ENCODE measurements at places on chromosomes 2 and 18.

- no peak for DNase-seq
Observed at GRCh38 chr2:583666-584065, 93.5 kb downstream of the TMEM18 start.

- no peak for DNase-seq
Observed at GRCh38 chr2:62704654-62705006, 883 bp upstream of the EHBP1 start.

DNA sequence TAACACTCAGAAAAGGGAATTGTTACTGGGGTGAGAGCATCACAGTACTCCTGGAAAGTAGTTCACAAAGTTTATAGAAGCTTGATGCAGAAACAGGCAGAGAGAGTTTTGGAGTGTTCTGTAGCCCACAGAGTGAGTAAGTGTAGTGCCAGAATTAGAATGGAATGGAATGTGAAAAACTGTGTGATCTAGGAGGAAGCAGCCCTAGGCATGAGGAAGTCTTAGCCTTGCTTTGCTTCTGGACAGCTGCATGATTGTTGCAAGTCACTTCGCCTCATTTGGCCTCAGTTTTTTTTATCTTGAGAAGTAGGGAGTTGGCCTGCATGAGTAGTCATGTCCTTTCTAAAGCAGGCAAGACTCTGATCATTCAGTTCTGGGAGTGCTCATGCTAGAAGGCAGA, 10.9 kb downstream of the SERPINB12 start:
- peak; percentile 61 for DNase-seq

GRCh38 chr2:135030826-135031225, 16.4 kb downstream of the MAP3K19 start:
- DNase-seq: no peak

GRCh38 chr2:147027436-147027835, 817.4 kb upstream of the ACVR2A start:
- DNase-seq: no peak

GRCh38 chr2:41521211-41521610, 526.6 kb upstream of the PKDCC start:
- DNase-seq: no peak

- no peak for DNase-seq
Observed at GRCh38 chr2:160389875-160390274, 103.7 kb downstream of the RBMS1 start.

- DNase-seq: no peak
Observed at GRCh38 chr2:49053156-49053555, 101.2 kb downstream of the FSHR start.

- no peak for DNase-seq
Observed at GRCh38 chr2:61044636-61045035, 21.0 kb upstream of the SANBR start.

DNA sequence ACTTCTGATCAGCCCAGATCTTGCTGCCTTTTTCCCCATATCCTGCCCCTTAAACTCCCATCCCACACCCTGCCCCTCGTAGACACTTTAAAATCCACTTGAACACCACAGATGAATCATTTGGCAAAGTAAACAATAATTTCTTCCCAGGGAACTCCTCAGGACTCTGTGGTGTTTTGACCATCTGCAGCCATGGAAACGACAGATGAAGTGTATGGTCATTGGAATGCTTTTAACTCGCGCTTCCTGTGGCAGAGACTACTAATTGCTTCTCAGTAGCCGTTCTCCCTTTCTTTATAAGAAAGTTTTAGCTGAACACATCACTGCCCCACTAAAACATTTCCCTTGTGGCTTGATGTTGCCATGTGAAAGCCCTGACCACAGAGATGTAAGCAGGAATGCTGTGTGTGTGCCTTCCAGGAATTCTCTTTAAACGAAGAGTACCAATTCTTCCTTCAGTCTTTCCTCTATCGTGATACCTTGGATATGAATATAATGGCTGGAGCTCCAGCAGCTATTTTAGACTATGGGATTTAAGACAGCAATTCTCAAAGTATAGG, 92.7 kb upstream of the PARD3B start:
- DNase-seq: peak; percentile 76

- no peak for DNase-seq
Observed at GRCh38 chr2:30647752-30648457, 159.3 kb downstream of the CAPN13 start.

DNA sequence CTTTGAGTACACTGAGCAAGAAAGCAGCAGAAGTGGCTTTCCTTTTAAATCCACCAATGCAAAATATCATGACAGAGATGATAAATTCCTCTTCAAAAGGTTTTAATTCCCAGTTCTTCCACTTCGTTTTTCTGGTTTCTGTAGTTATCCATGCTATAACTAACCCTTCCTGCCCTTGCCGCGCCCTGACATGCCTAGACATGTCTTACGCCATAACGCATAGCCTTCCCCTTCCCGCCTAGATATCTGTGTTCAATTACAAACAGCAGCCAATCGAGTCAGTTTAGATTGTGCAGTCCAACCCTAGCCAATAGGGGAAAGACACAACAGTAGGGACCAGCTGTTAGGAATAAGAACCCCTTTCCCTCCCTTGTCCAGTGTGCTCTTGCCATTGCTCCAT, 16.1 kb downstream of the PRPF40A start:
- peak; percentile 1 for DNase-seq

DNA sequence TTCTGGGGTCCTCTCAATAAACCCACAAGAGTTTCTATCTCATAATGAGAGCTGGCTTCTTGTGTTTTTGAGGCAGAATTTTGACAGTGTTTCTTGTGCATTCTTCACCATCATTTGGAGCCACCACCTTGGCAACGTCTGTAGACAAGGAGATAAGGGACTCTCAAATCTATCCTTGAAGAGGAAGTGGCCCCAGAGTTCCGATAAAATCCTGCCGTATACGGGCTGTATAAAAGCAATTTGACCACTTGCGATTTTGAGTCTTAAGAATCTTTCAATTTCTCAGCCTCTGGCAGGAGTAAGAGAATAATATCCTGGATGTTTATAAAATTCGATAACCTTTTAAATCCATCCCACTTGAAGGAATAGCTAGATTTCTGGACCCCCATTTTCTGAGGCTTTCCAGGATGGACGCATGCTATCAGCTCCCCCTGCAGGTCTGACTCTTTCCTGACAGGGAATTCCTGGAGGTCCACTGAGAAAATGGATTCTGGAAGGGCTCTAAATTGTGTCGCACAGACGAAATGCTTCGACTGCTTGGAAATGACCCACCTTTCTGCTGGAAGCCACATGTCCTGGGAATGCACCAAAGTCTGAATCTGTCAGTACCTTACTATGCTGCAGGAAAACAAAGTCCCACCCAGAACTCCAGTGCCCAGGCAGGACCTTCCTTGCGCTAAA, 54.1 kb downstream of the E2F6 start:
- DNase-seq: peak; percentile 44

- peak; percentile 80 for DNase-seq
Observed at GRCh38 chr2:120586507-120587278, 149.0 kb upstream of the GLI2 start.

GRCh38 chr18:45713239-45713638, 10.7 kb upstream of the SLC14A1 start:
- no peak for DNase-seq

GRCh38 chr18:12086249-12086648, 7.4 kb upstream of the ANKRD62 start:
- DNase-seq: no peak

GRCh38 chr18:21868770-21869169, 128.2 kb downstream of the MIB1 start:
- DNase-seq: no peak

DNA sequence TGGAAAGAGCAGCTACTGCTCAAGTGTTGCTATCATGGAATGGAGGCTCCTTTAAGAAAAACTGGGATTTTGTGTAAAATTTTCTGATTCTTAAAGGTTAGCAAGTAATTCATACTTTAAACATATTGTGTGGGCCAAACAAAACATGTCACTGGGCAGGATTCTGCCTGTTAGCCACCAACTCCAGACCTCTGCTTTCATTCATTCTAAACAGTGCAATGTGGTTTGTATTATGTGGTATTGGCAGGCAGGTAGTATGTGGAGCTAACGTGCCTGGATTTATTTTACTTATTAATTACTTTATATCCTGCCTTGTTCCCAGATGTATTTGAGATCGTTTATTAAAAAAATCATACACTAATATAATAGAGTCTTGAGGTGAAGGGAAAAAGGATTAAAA, 1521.3 kb upstream of the ACVR2A start:
- DNase-seq: no peak

GRCh38 chr18:23693846-23694245, 4.6 kb downstream of the LAMA3 start:
- DNase-seq: peak; percentile 65

GRCh38 chr2:182649316-182649715, 66.7 kb upstream of the DNAJC10 start:
- DNase-seq: peak; percentile 75

GRCh38 chr2:212831671-212832199, 293.1 kb upstream of the ERBB4 start:
- no peak for DNase-seq

GRCh38 chr2:168608796-168609195, 152.7 kb downstream of the CERS6 start:
- no peak for DNase-seq

DNA sequence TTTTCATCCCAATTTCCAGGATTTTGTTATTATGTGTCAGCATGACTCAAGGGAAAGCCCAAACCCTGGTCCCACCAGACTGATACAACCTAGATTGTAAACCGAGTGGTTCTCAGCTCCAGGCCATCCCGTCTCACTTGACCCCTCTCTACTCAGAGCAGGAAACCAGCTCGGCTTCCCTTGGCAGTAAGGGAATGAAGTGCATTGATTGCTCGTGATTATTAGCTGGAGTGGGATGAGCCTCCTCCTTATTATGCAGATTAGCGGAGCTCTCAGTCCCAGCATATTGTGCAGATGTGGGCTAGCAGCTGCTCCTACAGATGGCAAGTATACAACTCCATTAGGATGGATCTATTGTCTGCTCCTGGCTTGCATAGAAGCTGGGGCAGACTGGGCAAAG, 167.6 kb downstream of the LNPK start:
- DNase-seq: peak; percentile 72

DNA sequence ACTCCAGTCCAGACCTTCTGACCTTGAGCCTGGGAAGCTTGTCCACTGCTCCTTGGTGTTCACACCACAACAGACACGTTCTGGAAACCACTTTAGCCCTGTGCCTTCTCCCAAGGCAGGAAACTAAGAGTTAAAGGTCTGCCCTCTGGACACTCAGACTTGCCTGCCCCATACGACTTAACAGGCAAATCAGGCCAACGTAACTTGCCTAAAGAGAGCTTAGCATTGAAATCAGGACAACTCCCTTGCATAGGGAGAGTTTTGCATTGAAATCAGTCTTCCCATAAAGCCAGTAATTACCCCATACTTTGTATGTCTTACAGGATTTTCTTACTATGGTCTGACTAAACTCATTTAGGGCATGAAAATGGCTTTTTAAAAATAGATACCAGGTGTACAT, 18.5 kb downstream of the NFE2L2 start:
- DNase-seq: no peak

- DNase-seq: peak; percentile 1
Observed at GRCh38 chr2:222651718-222652418, 4.0 kb downstream of the FARSB start.

DNA sequence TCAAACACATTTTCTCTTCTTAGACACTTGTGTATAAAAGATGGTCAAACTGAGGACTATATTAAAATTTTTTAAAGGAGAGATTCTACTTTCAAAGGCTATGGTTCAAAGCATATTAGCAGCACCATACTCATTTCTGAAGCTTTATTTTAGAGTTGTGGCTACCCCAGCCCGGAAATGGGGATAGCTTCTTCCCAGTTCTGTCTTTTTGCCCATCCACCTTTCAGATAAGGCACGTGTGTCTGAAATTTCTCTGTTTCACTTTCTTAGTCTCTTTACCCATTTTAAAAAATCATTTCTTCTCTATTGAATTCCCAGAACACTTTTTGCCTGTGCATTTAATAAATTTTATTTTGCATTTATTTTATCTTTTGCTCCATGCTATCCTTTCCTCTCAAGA, 431.5 kb downstream of the RNF144A start:
- DNase-seq: no peak

GRCh38 chr2:237858294-237859081, 935 bp upstream of the RAMP1 start:
- peak; percentile 75 for DNase-seq

DNA sequence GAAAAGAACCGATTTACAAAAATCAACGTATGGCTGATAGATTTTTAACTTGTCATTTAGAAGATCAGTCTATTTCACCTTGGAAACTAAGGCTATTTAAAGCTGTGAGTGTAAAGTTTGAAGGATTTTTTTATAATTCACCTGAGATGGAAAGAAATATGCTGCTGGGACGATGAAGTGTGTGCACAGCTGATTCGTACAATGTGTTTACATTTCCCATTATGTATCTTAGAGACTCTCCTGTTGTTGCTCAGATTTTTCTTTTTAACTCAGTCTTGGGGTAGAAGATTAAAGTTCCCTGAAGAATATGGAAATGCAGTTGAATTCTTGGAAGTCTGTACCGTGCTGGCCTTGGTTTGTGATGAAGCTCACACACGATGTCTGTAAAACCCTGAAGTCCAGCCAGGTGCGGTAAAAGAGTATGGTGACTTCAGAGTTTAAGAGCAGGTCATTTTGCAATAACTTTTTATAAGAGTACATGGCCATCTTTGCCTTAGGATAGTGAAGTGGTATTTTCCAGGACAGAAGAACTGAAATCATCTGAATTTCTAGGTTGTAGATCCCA, 250.1 kb downstream of the PRKCE start:
- no peak for DNase-seq

- DNase-seq: no peak
Observed at GRCh38 chr2:181311837-181312236, 145.3 kb upstream of the ITGA4 start.

DNA sequence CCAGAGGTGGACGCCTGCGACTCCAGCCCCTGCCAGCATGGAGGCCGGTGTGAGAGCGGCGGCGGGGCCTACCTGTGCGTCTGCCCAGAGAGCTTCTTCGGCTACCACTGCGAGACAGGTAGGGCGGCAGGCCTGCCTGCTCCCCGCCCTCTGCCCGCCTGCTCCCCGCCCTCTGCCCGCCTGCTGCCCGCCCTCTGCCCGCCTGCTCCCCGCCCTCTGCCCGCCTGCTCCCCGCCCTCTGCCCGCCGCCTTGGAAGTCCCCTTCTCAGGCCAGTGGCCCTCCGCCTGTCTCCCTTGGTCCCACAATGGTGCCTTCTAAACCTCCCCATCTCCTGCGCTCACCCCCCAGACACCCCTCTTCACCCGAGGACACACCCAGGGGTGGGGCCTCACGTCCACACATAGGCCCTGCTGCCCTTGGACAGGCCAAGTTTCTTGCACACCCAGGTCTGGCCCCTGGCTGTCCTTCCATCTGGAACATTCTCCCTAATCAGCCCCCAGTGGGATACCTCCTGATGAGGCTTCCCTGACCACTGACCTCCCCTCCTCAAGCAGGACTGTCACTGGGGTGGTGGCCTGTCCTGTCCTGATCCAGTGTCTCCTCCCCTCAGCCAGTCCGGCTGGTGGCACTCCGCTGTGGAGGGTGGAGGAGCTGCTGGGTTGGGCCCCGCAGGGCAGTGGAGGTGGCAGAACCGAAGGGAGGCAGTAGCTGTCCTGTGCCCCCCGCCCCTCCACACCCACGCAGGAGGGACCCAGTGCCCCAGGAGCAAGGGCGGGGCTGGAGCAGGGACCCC, 37.9 kb downstream of the MTERF4 start:
- peak; percentile 58 for DNase-seq

GRCh38 chr2:102505290-102505689, 32.3 kb downstream of the SLC9A4 start:
- no peak for DNase-seq
